ENCODE measurements at places on chromosomes 13 and 19. TPM values are rescaled to one million over a fixed set of nuclear protein-coding genes. Genes with fewer than 3 reads are reported as not detected.

NLRP11 gene
- total RNA-seq: not detected

LGALS4 gene
- total RNA-seq: 0.64 TPM

RAB20 gene
- total RNA-seq: 8.2 TPM

JSRP1 gene
- not detected for total RNA-seq

CLC gene
- not detected for total RNA-seq

PRTN3 gene
- not detected for total RNA-seq
